ENCODE measurements at places on chromosomes 11 and 22.

DNA sequence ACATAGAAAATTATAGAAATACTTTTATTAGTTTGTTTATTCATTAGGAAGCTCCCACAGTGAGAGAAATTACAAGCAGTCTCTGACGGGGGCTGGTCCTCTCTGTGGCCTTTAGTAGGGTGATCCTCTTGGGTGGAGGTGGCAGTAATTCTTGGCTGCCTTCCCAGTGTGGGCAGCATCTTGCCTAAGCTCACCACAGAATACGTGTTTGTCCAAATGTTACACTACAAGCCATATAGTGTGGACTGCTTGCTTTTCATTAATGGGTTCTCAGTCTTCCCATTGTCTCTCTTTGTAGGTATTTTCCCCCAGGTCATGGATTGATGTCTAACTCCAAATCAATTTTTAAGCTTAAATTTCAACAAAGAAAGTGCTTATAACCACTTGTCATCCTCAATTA lies 43.3 kb downstream of the ENDOD1 start:
- DNase-seq = peak; percentile 60

GRCh38 chr22:40406063-40406890 lies 35.9 kb downstream of the SGSM3 start:
- DNase-seq = no peak

- no peak for DNase-seq
Measured at GRCh38 chr11:95301474-95301873, 70.5 kb upstream of the SESN3 start.

DNA sequence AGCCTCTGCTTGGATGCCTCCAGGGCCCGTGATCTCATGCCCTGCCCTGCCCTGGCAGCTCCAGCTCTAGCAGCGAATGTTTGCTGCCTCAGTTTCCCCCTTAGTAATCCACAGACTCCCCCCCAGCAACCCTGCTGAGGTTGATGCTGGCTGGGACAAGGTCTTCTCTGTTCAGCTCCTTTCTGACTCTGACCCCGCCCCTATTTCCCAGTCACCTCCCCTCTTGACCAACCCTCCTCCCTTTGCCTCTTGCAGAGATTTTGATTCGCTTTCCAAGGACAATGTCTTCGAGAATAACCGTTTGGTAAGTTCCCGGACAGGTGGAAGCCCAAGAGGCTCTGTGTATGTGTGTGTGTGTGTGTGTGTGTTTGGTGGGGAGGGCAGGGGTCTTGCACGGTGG lies 5.6 kb downstream of the MICALL1 start:
- DNase-seq = no peak

- no peak for DNase-seq
Measured at GRCh38 chr22:41935015-41935351, 8.4 kb upstream of the TNFRSF13C start.

GRCh38 chr11:10550503-10551289 lies 9.7 kb upstream of the RNF141 start:
- no peak for DNase-seq

DNA sequence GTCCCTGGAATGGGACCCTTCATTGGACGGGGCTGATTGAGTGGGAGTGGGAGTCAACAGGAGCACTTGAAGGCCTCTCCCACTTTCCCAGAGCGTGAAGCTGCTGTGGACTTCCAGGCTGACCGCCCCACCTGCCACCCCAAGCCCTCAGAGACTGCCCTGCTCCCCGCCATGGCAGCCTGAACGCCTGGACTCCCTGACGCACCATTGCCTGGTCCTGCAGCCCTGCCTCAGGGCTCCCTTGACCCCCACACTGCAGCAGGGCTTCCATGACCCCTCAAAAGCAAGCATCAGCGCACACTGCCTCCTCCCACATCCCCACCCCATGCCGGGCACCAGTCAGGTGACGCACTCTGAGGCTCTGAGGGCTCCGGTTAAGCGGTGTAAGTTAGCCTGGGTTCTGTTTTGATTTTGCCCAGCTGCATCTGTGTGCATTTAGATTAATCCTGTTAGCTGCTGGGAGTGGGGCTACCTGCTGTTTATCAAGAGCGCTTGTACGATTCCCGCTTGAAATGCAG lies 39.4 kb downstream of the TRIM29 start:
- DNase-seq = no peak

DNA sequence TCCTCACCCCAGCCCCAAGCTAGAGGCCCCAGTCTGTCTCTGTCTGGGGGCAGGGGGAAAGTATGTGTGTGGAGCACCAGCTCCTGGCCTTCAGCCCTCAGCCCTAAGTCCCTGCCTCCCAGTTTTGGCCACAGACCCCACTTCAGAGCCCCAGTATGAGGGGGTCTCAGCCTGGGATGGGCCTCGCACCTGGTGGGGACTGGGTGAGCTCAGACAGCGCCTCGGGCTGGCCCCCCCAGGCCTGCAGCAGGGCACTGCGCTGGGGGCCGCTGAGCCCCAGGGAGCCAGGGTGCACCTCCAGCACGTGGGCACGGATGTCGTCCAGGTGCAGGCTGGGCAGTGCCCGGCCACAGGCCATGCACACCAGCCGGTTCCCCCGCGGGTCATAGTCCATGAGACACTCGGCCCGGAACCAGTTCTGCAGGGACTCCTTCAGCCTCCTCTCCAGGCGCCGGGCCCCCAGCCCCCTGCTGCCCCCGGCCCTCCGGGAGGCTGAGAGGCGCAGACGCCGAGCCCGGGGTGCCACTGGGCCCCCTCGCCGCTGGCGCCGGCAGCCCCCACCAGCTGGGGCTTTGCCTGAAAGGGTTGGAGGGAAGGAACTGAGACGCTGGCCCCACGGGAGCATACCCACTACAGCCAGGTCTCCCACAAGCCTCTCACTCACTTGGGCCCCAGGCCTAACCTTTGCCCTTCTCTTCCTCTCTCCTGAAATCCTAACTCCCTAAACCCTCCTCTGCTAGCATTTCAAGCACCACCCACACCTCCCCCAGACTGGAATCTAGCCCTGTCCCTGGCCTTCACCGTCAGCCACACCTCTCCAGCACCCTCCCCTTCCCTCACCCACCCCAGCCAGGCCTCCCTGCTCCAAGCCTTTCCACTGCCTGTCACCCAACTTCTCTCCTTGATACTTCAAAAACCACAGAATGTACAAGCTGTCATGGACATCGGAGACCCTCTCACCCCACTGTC lies 3.6 kb downstream of the ZFTA start:
- DNase-seq = no peak

DNA sequence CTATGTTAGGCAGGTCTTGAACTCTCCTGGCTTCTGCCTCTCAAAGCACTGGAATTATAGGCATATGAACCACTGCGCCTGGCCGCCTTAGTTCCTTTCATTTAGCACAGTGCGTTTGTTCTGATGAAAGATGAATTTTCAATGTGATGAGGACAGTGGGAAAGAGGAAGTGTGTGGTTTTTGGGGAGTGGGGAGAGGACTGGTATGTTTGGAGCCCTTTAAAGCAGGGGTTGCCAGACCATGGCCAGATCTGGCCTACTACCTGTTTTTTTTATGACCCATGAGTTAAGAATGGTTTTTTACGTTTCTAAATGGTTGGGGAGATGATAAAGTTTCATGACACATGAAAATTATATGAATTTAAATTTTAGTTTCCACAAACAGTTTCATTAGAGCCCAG lies 12.5 kb downstream of the ATXN10 start:
- DNase-seq = peak; percentile 47

DNA sequence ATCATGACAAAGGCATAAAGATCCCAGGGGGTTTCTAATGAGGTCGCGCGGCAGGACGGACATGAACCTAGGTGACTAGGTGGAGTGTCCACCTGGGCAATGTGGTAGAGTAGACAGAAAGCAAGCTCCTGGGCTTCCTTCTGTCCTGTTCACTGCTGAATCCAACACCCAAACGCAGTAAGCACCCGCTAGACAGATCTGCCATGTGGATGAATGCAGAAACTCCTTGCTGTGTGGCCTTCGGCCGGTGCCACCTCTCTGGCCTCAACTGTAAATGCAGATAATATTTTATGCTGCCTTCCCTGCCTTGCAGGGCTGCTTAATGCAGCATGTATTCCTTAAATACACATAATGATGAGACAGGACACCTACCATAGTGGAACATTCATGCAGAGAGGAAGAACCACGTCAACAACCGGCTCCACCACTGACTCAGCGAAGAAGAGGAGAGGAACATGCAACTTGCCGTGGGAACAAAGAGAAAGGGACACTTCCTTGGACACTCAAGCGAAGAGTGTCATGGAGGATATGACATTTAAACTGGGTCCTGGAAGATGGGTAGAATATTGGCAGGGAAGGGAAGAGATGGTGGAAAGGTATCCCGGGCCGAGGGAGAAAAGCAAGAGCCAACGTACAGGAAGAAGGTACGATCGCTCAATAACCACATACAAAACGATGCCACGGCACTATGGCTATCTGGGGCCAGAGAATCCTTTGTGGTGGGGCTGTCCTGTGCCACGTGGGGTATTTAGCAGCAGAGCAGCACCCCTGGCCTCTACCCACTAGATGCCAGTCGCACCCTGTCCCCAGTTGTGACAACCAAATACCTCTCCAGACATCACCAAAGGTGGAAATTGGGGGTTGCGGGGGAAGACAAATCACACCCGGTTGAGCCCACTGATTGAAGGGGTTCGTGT lies 30.8 kb downstream of the MYH9 start:
- DNase-seq = peak; percentile 82

DNA sequence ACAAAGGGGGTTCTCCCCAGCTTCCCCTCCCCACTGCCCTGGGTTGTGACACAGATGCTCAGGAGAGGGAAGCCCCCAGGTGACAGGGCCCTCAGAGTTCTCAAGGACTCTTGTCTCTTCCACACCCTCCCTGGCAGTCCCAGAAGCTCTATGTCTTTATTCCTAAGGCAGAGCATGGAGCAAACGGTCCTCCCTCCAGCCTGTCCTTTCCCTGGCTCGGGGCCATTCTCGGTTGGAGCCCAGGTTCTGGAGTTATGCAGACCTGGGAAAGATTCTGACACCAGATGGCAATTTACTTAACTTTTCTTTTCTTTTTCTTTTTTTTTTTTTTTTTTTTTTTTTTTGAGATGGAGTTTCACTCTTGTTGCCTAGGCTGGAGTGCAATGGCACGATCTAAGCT lies 186.6 kb downstream of the CEP164 start:
- DNase-seq = no peak

GRCh38 chr11:65743681-65744025 lies 23.1 kb upstream of the RNASEH2C start:
- no peak for DNase-seq

DNA sequence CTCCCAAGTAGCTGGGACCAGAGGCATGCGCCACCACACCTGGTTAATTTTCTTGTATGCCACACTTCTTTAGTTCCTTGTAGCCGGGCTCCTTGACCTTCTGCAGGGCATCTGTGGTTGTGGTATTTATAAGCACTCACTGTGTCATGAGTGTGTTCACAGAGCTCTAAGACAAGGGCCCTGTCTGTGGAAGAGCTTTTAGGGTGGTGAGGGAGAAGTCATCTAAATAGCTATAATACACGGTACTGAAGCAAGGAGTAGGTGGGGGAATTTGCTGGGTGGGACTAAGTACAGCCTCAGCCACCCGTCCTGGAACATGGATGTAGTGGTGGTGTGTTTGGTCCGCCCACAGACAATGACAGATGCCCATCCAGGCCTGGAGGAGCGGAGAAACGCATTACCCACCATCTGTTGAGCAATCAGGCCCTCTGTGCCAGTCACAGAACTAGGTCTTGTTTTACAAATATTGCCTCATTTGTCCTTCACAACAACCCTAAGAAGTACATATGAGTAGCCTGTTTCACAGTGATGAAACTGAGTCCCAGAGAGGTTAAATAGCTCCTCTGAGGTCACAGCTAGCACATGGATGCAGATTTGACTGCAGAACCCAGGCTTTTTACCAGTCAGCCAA lies 10.1 kb downstream of the ACO2 start:
- DNase-seq = peak; percentile 93

GRCh38 chr11:116257092-116257491 lies 515.7 kb downstream of the BUD13 start:
- no peak for DNase-seq

DNA sequence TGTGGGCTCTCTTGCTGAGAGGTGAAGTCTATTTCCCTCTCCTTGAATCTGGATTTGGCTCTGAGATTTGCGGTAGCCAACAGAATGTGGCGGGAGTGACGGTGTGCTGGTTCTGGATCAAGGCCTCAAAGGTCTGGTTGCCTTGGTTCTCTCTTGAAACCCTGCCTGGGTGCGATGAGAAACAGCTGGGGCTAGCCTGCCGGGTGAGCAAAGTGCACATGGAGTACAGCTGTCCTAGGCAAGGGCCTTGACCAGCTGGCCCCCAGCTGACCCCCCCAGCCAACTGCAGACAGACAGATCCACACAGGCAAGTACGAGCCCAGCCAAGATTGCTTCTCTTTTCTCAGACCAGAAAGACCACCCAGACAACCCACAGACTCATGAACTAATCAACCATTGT lies 10.8 kb downstream of the SUN2 start:
- no peak for DNase-seq

DNA sequence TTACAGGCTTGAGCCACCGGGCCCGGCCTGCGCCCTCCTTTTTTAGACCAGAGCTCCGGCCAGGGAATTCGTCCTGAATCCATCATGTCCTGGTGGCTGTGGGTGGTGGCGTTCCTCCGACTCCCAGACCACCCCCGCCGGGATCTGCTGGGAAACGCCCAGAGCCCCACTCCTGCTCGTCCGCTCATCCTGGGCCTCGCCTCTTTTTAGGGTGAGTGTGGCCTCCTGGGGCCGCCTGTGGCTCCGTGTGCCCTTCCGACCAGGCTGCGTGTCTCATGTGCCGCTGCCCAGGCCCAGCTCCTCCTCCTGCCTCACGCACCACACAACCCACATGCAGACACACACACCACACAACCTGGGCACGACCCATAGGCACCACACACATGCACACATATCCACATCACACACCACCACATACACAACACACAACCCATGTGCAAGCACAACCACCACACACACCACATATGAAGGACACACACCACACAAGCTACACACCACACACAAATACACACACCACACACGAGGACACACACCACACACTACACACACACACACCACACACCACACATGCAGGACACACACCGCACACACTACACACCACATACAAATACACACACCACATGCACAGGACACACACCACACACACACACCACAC lies 946.2 kb downstream of the BRD1 start:
- no peak for DNase-seq

DNA sequence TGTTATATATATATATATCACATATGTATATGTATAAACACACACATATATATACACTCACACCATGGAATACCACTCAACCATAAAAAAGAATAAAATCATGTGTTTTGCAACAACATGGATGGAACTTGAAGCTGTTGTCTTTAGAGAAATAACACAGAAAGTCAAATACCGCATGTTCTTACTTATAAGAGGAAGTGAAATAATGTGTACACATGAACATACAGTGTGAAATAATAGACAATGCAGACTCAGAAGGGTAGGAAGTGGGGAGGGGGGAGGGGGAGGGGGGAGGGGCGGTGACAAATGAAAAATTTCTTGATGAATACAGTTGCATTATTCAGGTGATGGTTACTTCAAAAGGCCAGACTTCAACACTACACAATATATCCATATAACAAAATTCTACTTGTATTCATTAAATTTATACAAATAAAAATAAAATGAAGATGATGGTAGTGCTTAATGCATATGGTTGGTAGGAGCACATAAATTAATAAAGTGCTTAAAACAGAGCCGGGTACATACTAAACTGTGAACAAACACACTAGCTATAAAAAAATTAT lies 5.8 kb upstream of the OR5B2 start:
- DNase-seq = no peak

- DNase-seq = peak; percentile 43
Measured at GRCh38 chr22:40709752-40710413, 30.6 kb downstream of the MCHR1 start.

GRCh38 chr22:35380537-35381423 lies at the start of gene HMOX1:
HMOX1 (plus strand) TSS chr22:35381096; CDS start chr22:35381174, 78 bp downstream.
- DNase-seq = peak; percentile 98

Measured in suppressor macrophage treated with lipopolysaccharide for 4 hours (primary cell).